T follicular helper cell (primary cell): ENCODE measurements at places on chromosomes 3 and 15.

GRCh38 chr15:38263996-38264395 is 11.4 kb downstream of the SPRED1 start:
- no peak for DNase-seq

- no peak for DNase-seq
Observed at GRCh38 chr3:49714728-49715550, 4.5 kb downstream of the AMIGO3 start.

DNA sequence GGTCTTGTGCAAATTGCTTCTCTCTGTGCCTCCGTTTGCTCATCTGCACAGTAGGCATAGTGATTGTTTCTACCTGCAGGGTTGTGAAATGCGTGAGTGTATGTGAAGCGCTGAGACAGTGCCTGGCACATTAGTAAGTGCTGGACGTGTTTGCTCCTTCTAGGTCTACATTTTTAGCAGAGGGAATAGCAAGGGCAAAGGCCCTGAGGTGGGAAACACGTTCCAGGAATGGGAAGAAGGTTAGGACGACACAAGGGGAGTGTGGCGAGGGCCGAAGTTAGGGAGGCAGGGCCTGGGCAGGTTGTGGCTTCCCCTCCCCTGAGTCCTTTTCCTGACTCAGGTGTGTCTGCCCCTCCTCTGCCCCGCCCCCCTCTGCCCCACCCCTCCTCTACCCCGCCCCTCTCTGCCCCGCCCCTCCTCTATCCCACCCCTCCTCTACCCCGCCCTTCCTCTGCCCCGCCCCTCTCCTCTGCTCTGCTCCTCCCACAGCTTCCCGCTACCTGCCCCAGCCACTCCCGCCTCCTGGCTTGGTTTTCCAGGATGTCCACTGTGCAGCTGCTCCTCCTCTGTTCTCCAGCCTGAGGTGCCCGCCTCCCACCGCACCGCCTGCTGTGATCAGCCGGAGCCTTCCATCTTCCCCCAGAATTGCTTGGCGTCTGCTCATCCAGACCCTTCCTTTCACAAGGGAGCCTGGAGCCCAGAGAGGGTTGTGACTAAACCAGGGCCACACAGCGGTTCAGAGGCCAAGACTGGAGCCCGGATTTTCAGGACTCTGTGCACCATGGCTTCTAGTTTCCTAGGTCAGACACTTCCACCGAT is 31.1 kb upstream of the SMAD6 start:
- DNase-seq, result no peak

DNA sequence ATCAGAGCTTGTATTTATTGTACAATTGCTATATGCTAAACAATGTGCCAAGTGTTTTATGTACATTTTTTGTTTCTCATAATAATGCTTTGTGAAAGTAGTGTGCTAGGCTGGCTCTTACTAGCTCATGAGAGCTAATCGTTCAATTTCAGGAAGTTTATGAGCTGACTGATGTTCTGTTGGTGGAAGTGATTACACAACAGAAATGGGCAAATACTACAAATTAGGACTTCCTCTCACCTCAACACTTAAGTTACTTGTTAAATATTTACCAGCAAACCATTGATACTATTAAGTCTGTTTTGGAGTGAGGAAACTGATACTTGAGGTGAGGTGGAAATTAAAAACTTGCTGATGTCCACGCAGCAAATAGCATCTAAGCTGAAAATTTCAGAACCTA is 32.3 kb downstream of the SLC9C1 start:
- DNase-seq, result no peak

DNA sequence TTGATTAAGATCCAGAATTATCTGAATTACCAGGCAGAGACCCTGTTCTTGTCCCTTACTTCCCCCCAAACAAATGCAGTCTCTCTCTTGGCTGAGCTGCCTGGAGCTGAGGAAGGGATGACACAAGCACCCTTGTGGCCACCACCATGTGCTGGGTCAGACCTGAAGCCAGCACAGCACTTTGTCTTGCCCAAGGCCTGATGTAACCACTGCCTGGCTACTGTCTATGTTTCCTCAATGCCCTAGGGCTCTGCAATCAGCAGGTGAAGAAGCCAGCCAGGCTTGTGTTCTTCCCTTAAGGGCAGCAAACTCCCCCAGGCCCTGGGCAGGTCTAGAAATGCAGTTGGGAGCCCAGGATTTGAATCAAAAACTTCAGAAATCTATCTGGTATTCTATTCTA is 15.8 kb upstream of the CASR start:
- no peak for DNase-seq

DNA sequence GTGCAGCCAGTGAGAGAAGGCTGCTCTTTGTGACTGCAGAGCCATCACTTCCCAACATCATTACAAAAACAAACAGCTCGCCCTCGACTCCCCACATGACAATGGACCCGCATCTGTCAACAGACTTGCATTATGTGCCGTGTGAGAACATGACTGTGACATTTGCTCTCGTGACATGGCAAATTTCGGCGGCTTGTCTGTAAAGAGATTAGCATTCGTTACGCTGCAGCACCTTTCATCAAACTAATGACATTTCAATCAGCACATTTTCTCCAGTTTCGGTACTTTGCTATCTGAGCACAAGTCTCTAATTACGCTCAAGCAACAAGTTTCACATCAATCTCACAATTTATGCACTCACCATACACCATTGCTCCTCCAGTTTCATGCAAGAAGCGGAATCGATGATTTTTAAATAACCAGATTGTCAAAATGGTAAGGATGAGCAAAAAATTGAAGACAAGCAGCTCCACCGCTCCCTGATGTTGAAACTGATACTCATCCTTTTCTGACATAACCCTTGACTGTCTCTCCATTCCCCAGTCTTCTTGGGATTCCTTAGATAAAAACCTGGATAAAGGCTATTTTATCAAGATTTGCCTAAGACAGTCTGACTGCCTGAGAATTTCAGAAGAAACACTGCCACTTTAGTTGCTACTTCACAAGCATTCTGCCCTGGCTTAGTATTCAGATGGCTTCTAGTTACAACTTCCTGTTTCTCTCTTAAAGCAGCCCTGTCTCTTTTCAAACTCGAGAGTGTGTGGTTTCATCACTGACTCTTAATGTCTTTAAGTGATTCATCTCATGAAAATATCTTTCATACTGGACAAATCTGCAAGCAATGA is at the start of gene SLC9A9:
Gene SLC9A9 (minus strand): TSS at position 682 of the 845 bp plus-strand sequence. CDS start 146 bp downstream, at position 536.
- peak; percentile 29 for DNase-seq

DNA sequence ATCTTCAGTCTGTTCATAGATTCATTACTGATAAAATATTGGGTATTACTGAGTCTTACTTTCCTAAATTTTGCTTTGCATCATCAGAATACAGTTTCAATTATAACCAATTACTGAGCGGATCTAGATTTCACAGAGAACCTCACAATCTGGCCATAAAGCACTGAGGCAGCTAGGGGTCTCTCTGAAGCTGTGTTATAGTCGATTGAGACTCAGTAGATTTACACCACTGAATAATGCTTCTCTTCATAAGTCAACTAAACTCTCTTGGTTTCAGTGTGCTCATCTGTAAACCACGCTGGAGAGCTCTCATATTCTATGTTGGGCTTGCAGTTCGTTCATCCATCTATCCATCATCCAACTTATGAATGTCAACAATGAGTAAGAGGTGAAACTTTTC is 180.6 kb downstream of the GREM1 start:
- no peak for DNase-seq

GRCh38 chr15:67897646-67898339 is 57.9 kb upstream of the RNU6-1 start:
- no peak for DNase-seq

- DNase-seq, result no peak
Observed at GRCh38 chr3:63975723-63976122, 47.6 kb downstream of the PSMD6 start.

- no peak for DNase-seq
Observed at GRCh38 chr15:64149893-64150578, 1.5 kb upstream of the SNX22 start.

DNA sequence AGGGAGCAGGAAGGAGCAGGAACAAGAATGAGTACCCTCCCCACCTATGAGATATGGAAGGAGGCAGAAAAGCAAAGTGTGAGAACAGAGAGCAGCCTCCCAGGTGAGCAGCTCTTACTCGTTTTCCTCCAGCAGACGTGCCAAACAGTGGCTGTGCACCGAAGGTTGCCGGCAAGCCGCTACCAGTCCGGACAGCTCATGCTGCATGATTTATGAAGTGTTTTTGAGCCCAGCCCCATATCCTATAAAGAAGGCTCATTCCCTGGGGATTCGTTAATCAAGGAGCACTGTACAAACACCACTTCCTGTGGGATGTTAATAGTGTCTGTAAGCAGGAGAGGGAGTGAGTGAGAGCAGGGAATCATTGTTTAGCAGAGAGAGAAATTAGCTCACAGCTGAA is 118.3 kb upstream of the FOXB1 start:
- no peak for DNase-seq

- no peak for DNase-seq
Observed at GRCh38 chr3:193704431-193704830, 111.4 kb downstream of the OPA1 start.

- DNase-seq, result no peak
Observed at GRCh38 chr3:179268400-179269051, 17.6 kb upstream of the KCNMB3 start.

DNA sequence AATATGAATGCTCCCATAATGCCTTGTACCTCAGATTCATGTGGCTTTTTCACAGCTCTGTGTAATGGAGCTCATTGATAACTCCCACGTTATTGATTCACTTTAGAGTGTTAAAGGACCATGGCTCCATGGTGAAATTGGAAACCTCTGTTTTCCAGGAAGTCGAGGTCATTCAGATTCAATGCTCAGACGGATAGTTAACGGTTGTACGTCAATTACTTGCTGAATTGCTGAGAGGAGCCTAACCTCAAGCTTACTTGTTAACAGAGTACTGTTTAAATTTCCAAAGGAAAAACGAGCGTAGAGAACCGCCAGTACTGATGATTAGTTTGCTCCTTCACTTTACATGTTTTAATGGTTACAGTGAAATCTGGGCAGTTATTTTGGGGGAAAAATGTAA is 11.1 kb downstream of the ABHD17C start:
- no peak for DNase-seq

DNA sequence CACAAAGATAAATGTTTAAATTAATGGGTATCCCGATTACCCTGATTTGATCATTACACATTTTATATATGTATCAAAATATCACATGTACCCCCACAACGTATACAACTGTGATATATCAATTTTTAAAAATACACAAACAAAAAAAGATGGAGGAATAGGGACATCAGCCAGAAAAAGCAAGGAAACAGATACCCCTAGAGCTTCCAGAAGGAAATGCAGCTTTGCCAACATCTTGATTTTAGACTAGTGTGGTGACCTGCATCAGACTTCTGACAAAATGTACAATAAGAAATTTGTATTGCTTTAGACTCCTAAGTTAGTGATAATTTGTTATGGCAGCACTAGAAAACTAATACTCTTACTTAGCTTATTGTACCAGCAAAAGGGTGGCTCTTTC is 483.8 kb downstream of the TUSC7 start:
- DNase-seq, result no peak

- no peak for DNase-seq
Observed at GRCh38 chr3:103624271-103624670, 1189.5 kb downstream of the ZPLD1 start.

- no peak for DNase-seq
Observed at GRCh38 chr15:39347453-39347852, 233.4 kb upstream of the THBS1 start.

- no peak for DNase-seq
Observed at GRCh38 chr3:117400303-117400702, 690.7 kb downstream of the TUSC7 start.

- no peak for DNase-seq
Observed at GRCh38 chr3:64104691-64105111, 81.4 kb upstream of the PSMD6 start.

- DNase-seq, result no peak
Observed at GRCh38 chr3:190118438-190118837, 2.3 kb downstream of the P3H2 start.

DNA sequence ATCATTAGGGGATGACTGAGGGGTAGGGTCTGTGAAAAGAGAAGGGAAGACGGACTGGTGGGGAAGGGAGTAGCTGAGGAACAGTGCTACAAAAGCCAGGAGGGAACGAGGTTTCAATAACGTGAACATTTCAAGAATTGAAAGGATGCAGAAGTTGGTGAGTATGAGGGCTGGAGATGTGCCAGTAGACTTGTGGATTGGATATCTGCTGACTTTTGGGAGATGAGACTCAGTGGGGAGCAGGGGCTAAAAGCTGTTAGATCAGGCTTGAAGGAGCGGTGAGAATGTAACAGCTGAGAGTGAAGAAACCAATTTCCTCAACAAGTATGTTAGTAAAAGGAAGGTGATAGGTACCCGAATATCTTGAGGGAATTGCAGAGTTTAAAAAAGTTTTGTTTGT is 65.2 kb downstream of the GTPBP8 start:
- DNase-seq, result no peak

- DNase-seq, result no peak
Observed at GRCh38 chr15:22240986-22241385, 160.7 kb downstream of the OR4M2 start.

DNA sequence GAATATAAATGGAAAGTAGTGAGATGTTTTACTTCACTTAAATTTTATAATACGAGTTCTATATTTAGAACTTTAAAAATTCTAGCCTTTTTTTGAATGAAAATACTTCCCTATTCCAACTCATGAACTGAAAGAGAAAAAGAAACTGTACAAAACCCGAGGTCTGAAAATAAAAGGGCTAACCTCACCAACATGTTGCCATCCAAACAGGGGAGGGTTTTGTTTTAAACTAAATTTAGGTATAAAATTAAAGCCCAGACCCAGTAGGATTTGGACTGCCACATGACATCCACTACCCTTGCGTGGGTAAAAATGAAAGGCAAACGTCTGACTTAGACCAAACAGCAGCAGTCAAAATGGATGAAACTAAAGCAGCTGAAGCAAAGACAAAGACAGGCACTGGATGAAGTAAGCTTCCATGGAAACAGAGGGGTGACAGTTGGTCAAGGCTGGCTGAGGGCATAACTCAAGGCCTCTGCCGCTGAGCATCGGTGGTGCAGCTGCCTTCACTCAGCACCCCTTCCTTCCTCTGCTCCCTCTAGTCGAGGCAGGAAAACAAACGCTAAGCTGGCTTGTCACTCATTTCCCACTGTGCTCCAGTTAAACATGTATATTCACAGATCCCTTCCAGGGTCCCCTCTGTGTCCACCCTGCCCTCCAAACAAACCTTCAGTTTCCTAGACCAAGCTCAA is 58.1 kb downstream of the TM4SF4 start:
- no peak for DNase-seq

GRCh38 chr3:99854756-99855298 is 37.2 kb downstream of the CMSS1 start:
- DNase-seq, result no peak

DNA sequence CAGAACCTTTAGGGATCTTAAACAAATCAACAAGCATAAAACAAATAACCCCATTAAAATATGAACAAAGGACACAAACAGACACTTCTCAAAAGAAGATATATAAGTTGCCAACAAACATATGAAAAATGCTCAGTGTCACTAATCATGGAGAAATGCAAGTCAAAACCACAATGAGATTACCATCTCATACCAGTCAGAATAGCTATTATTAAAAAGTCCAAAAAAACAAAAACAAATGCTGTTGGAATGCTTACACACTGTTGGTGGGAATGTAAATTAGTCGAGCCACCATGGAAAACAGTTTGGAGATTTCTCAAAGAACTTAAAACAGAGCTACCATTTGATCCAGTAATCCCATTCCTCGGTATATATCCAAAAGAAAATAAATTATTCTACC is 423.6 kb downstream of the OTOL1 start:
- DNase-seq, result no peak
